Naive thymus-derived CD8-positive, alpha-beta T cell (primary cell): ENCODE measurements at places on chromosomes 16 and 17.

DNA sequence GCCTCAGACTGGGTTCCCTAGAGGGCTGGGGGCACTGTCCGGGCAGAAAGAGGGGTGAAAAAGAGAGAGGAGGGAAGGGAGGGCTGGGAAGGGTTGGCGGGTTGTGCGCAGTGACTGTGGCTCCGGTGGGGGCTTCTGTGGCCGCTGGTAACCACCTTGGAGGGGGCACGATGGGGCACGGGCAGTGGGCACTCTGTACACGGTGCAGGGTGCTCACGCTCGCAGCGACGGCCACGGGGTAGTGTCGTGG lies 588 bp downstream of the PLLP start:
- no peak for DNase-seq

GRCh38 chr17:73304971-73305812 lies 6.6 kb downstream of the CDC42EP4 start:
- no peak for DNase-seq

GRCh38 chr17:64130559-64131001 lies 636 bp upstream of the ERN1 start:
- peak; percentile 14 for DNase-seq

DNA sequence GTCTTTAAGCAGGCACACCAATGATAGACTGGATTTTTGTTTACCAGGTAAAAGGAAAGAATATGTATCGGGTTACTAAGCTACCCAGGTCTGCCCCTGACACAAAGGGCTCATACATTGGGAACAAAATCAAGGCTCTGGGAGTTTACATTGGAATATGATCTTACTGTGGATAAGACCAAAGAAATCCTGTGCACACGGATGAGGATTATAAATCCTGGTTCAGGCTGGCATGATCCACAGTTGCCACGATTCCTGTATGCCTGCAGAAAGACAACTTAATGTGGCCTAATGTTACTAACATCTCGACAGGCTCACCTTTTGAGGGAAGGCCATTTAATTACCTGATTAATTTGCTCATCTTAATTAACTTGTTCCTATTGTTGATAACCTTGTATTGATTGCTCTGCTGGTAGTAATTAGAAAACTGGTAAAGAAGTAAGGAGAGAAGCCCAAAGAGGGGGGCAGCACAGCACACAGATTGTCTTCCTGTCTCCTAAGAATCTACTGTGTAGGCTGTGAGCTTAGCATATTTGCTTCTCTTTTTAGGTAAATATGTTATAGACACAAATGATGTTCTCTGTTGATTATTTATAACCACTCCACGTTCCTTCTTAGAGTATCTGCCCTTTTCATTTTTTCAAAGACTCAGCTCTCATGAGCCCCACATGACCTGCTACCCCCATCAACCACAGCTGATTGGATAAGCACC lies 51.0 kb upstream of the TOX3 start:
- no peak for DNase-seq

DNA sequence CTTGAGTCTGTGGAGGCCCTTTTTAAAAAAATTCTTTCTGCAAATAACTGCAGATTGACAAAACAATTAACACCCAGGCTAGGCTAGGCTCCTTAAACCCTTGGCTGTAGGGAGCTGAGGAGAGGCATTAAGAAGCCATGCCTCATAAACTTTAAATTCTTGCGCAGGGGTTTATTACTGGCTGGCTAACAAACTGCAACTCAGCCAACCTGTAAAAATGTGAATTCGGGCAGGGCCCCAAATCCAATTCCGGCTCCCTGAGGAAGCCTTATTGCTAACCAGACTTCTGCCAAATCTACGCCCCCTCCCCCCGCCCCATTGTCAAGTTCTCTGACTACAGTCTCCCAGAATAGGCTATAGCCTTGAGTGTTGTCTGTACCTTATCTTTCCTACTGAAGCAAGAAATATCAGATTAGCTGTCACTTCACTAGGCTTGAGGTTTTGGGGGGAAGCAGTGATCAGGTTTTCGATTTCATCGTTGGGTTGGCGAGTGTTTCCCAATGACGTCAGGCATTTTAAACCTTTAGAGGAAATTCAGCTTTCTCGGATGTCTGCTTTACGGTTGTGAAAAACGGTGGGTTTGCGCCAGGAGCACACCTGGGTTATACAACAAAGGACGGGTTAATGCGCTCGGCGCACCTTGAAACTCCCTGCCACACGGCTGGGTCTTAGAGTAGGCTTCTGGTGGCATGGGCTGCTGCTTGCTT lies 2.0 kb downstream of the CDH3 start:
- DNase-seq = no peak

DNA sequence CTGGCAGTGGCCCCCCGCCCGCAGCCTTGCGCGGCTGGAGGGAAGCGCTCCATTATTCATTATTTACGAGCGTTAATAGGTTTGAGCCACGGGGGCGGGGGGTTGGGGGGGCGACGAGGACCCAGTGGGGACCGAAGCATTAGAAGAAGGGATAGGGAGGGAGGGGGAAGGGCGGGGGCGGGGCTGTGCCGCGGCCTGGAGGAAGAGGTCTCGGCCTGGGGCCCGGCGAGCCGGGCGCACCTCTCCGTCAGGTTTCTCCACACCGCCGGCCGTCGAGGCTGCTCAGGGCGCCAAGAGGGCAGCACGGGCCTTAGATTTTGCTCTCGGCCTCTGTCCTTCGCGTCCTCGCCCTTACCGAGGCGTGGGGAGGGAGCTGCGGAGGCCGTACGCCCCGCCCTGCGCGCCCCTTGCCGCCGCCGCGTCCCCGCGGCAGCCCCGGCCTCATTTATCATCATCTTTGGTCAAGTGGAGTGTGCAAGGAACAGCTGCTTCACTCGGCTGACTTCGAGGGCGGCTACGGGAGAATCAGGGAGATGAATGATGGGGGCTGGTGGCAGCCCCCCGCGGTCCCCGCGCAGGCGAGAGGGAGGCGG lies 54.2 kb downstream of the SREBF1 start:
- no peak for DNase-seq
